ENCODE measurements at places on chromosomes 5 and 9. TPM values are rescaled to one million over a fixed set of nuclear protein-coding genes. Genes with fewer than 3 reads are reported as not detected.

DNA sequence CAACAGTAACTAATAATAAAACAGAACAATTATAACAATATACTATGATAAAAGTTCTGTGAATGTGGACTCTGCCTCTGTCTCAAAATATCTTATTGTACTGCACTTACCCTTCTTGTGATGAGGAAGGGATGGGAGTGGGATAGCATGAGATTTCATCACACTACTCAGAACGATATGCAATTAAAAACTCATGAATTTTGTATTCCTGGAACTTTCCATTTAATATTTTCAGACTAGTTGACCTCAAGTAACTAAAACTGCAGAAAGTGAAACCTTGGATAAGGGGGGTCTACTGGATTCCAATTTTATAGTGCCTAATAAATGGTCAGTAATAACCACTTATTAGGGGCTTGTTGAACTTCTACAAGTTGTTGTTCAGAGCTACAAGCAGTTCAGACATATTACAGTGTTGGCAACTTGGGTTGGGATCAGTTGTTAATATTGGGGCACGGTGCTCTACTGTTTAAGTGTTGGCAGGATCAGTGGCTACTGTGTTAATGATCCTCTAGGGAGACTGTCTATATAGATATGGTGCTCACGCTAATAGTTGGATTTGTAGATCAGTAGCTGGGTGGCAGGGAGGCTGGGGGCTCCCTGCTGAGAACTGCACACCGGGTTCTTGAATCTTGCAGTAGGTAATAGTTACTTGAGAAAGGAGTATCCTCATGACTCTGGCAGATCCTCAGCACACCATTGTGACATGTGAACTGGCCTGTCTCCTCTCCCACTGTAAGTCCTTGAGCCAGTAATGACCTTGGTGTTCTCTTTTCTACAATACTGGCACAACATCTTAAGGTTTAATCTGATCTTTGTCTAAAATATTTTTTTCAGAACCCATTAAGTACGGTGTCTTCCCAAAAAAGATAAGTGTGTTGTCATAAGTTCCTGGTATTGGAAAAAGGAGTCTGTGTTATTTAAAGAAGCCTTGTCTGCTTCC lies 62.0 kb downstream of the F2RL2 start:
- DNase-seq: no peak

- DNase-seq: no peak
These were observed 1.4 kb upstream of the DAB2 start for GRCh38 chr5:39426051-39426745.

- DNase-seq: no peak
These were observed 11.1 kb upstream of the CACNA1B start for GRCh38 chr9:137866226-137867141.

GRCh38 chr9:128910906-128911305 lies 9.9 kb upstream of the PHYHD1 start:
- no peak for DNase-seq

DNA sequence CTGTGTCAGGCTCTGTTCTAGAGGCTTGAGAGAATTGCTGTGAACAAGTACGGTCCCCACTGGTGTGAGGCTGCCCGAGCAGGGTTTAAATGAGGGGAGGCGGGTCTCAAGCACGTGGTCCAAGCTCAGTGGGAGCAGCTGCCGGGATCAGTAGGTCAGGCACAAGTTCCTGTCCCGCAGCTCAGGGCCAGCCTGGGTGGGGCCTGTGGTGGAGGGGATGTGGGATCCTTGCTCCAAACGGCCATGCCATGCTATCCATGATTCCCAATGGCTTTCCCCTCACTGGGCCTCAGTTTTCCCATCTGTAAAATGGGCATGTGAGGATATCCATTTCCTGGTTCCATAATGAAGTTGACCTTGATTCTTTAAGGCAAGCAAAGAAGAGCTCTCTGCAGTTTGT lies 17.1 kb downstream of the OBP2B start:
- no peak for DNase-seq

Gene HEMGN
- not detected for total RNA-seq

Gene SPATA31A3
- total RNA-seq: not detected

GRCh38 chr5:74763504-74763903 lies 3.4 kb downstream of the GFM2 start:
- DNase-seq: no peak

Gene AIF1L
- total RNA-seq: 3.1 TPM

DNA sequence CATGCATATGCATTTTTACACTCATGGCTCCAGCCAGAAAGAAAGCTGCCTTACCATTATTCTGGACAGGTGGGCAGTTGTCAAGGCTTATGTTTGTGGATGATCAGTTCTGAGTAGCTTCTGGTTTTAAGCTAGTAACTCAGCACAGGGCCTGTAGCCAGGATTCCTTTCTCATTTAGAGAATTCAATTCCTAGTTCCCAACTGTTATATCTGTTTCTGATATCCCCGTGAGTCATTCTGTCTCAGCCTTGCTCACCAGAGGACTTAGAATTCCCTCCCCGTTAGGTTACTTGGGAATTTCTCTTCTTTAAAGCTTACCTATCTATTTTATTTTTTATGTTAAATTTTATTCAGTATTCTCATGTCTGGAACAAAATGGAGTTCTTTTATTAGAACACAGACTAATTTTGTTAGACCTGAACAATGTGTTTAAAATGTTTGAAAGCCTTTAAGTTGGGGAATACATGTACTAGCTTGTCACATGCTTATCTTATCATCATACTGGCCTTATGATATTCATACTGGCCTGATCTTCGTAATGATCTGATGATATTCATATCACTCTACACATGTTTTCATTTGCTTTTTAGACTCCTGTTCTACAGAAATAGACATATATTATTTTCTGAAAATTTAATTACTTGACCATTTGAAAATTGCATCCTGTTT lies 47.1 kb downstream of the CAST start:
- DNase-seq: no peak

Gene SNCAIP
- 18.4 TPM for total RNA-seq

- no peak for DNase-seq
These were observed 18.9 kb downstream of the SLCO4C1 start for GRCh38 chr5:102277144-102277543.

DNA sequence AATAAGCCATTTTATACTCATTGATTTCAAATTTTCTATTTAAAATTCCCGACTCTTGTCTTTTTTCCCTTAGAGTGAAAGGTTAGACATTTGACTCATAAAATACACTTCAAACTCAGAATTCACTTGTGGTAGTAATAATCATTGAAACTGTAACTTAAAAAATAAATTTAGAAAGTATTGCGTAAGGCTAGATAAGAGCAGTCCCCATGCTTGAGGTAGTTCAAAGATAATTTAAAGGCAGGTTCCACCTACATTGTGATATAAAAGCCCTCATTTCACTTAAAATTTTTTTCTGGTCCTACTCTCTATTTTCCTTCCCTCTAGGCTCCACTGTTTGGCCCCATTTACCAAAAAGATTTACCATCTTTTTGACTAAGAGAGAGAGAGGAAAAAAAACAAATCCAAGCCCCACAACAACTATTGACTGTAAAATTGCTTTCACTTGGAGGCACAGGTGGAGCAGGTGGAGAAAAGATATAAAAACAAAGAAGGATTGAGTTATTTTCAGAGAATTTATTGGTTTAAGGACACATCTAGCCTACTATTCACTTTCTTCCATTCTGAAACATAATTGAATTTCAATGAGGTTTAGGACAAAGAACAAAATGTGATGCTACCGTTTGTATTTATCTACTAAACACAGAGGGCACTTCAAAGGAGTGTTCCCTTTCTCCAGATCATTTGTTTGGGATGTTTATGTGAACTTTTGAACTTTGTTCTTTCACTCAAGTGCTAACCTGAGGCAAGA lies 61.0 kb downstream of the FBXO4 start:
- no peak for DNase-seq

- DNase-seq: no peak
These were observed 189.6 kb upstream of the SEMA6A start for GRCh38 chr5:116763987-116764866.

GRCh38 chr5:80936881-80937280 lies 23.3 kb upstream of the RASGRF2 start:
- no peak for DNase-seq

DNA sequence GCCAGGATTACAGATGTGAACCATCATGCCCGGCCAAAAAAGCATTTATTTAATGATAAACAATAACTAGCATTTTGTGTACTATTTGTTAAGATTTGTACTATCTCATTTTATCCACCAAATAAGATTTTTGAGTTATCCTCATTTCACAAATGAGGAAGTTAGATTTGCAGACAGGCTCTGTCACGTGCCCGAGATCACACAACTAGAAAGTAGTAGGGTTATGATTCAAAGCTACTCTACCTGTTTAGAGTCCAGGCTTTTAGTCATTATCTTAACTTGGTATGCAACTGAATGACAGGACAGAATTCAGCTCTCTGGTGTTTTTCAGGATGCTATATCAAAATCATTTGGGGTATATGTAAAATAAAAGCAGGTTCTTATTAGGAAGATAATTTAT lies 20.5 kb downstream of the RANBP17 start:
- DNase-seq: no peak

Gene ERGIC1
- 168 TPM for total RNA-seq

Gene CCDC171
- 0.58 TPM for total RNA-seq

Gene HTR4
- total RNA-seq: not detected

DNA sequence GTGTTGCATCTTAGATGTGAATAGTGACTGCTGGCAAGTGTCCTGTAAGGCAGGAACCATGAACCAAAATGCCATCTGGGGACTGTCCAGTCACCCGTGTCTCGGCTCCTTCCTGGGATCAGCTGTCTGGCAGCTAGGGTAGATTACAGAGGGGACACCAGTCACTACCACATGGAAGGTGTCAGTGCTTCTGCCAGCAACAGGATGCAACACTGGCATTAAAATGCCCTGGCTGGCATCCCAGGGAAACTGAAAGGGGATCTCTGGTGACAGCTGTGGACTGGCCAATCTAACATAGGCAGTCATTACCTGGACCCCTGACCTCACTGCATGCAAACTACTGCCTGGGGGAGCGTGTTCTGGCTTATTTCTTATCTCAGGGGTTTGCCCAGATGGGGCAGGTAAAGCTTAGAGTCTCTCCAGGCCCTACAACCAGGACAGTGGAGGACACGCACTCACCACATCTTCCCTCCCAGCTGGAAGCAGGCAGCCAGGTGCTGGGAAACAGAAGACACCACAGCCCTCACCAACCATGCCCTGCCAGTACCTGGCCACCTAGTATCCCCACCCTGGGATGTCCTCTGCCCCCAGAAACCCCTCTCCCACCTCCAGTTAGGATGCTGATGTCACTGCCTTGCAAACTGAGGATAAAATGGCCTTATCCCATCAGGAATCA lies 83.8 kb downstream of the SEMA4D start:
- DNase-seq: no peak

Gene FST
- total RNA-seq: 2.3 TPM

- no peak for DNase-seq
These were observed 202.0 kb upstream of the CDH6 start for GRCh38 chr5:30991462-30991861.

GRCh38 chr9:16426716-16427115 lies 443.8 kb downstream of the BNC2 start:
- no peak for DNase-seq

Measured in glomerular endothelial cell (primary cell).